ENCODE measurements at places on chromosomes 5 and 9.
A peak's percentile ranks its signal among the peaks of the same experiment; 100 is the strongest.

GRCh38 chr5:181084621-181085195 lies 44.6 kb downstream of the BTNL9 start:
- no peak for DNase-seq

GRCh38 chr9:99497641-99498040 lies 275.6 kb downstream of the SEC61B start:
- no peak for DNase-seq

- DNase-seq, result no peak
Observed at GRCh38 chr9:73689051-73689870, 537.6 kb downstream of the ANXA1 start.

GRCh38 chr5:160152901-160153300 lies 33.7 kb upstream of the PWWP2A start:
- DNase-seq, result no peak

GRCh38 chr5:91187032-91187431 lies 196.1 kb downstream of the ARRDC3 start:
- no peak for DNase-seq

DNA sequence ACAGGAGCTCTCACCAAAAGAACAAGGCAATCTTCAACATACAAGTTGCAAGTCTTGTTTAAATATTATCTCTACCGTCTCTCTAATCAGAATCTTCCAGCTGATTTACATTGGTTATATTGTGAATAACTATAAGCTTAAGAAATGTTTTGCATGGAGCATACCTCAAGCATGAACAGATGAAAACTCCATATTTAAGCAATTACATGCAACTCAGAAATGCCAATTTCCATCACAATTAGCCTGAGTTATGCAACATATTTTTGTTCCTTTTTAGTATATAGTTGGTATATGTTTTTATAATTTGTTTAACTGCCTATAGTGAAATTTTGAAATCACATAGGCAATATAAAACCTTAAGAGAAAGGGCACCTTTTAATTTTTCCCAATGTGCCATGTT lies 142.5 kb downstream of the DENND1A start:
- no peak for DNase-seq

DNA sequence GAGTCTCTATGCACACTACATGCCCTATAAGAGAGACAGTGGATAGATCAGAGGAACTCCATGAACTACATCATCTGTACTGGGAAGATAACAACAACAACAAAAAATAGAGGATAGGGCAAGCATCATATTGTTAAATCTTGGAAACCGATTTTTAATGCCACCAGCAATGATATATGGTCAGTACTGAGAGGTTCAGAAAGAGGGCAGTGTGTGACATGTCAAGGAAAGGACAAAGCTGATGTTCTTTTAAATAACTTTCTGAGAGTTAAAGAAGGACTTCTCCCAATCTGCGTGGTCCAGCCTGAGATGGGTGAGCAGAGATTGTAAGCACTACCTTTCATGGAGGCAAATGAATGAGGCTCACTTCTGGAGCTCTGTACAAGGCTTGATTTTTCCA lies 62.0 kb upstream of the PHF24 start:
- no peak for DNase-seq

GRCh38 chr9:33051144-33051543 lies 25.3 kb downstream of the SMU1 start:
- no peak for DNase-seq

DNA sequence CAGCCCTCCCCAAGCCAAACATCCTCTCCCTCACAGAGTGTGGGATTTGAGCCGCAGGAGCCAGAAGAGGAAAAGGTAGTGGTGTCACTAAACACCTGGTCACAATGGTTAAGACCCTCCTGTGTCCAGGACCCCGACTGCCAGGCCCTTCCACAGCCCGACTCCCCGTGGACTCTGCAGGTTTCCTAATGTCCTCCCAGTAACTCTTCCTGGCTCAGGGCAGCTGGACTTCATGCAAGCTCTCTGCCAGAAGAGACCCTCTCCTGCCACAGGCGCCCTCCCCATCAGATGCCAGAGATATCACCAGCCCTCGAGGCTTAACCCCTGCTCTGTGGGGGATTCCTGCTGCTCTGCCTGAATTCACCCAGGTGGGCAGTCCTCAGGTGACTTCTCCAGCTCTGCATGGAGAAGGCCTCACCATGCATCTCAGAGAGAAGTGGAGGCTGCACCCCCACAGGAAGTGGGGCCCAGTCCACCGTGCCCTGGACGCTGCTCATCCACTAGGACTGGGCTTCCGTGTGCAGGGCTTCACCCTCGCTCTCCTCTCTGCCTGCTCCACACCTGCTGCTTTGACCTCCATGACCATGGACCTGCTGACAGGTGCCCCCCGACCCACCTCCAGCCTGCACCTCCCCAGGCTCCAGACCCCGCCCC lies 111.2 kb downstream of the ADAMTS2 start:
- no peak for DNase-seq

- DNase-seq, result no peak
Observed at GRCh38 chr9:93187047-93187446, 3.1 kb downstream of the WNK2 start.

DNA sequence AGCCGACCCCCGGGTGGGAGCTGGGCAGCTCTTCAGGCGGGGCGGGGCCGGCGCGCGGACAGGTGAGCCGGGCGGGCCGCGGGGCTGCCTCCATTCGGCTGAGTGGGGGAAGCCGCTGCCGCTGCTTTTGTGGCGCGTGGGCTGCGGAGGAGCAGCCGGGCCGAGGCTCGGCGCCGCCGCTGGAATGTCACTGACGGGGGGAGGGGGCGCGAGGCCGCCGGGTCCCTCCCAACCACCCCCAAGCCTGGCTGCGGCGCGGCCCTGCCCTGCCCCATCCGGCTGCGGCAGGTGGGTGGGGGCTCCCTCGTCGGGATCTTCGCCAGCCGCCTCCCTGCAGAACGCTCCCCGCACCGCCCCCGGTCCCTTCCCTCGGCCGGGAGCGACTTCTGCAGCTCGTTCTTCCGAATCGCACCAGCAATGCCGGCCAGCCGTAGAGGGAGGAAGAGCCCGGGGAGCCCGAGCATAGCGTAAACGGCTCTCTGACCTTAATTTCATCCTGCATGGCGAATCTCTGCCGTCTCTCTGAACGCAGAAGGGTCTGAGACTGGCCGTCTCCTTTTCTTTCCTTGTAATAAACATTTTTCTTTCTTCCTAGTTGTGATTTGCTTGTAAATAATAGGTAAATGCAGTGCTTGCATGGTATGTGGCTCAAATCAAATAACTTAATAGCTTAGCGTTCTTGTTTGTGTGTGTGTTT lies 505 bp downstream of the SPTAN1 start:
- peak; percentile 13 for DNase-seq

- DNase-seq, result no peak
Observed at GRCh38 chr9:31412081-31412480, 972.4 kb upstream of the ACO1 start.

DNA sequence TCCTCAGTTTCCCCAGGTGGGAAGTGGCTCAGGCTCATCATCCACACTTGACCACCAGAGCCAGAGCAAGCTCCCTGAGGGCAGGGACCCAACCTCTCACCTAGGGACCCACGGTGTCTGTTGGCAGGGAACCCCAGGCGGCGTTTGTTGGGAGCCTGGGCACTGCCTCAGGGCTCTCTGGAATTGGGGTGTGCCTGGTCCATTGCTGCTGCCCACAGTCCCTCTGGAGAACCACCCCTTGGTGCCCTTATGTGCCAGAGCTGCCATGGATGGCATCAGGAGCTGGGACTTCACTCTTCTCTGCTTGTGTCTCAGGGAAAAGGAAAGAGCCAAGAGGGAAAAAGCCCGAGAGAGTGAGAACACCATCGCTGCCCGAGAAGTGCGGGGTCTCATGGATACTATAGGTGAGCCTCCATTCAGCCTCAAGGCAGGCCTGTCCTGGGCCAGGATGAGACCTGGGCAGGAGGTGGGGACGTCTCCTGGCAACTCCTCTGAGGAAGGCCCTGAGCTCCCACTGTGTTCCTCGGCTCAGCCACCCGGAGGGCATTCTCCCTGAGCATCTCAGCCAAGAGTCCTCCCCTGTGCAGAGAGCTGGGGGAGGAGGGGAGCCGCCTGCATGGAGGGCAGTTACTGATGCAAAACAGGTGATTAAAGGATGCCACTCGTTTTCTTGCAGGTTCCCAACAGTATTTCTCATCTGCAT lies 4.5 kb downstream of the CCDC180 start:
- no peak for DNase-seq

DNA sequence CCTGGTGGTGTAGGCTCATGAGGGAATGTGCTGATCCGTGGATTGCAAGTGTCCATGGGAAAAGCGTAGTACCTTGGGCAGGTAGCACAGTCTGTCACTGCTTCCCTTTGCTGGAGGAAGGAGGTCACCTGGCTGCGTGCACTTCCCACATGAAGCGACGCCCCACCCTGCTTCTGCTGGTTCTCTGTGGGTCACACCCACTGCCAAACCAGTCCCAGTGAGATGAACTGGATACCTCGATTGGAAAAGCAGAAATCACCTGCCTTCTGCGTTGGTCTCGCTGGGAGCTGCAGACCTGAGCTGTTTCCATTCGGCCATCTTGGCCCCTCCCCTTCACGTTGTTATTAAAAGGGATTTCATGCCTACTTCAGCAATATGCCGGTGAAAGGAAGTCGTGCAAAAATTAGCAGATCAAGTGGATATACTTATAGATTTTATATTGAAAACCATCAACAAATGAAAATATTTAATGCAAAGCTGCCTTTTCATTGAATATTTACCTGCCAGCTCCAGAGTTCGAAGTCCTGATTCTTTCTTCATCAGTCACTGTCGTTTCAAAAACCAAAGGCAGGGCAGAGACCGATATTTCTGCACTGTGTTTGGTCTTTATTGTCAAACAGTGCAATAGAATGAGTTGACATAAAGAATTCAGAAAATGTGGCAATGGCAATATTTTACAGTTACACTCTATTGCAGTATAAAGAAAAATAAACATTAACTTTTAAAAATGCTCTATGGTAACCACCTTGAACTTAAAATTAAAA lies 123.2 kb downstream of the JAKMIP2 start:
- DNase-seq, result no peak

DNA sequence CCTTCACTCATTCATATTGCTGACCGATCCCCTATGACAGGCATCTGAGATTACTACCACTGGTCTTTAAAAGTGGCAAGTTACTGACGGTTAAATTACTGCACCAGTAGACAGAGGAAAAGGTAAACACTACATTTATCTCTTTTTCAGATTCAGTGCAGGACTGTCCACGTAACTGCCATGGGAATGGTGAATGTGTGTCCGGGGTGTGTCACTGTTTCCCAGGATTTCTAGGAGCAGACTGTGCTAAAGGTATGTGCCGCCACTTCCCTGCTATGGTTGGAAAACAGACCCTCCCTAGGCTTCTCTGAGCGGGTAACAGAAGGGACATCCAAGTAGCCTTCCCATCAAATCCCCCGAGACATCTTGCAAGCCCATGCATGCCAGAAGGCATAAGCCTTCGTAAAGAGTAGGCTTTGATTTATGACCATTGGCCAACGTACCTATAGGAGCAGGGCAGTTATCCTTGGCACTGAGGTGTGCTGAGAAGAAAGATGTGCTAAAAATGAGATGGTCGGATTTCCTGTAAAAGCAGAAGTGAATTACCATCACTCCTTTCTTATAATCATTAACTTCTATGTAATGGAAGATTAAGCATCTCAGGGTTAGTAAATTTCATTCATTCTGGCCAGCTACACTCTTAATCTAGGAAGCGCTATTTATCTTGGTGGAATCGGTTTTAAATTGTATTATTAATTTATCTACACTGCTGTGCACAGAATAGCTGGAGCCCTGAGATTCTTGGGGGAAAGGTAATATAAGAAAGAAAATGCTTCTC lies 193.4 kb upstream of the WWC1 start:
- DNase-seq, result no peak

GRCh38 chr9:76717613-76718012 lies 46.6 kb upstream of the PCA3 start:
- no peak for DNase-seq

DNA sequence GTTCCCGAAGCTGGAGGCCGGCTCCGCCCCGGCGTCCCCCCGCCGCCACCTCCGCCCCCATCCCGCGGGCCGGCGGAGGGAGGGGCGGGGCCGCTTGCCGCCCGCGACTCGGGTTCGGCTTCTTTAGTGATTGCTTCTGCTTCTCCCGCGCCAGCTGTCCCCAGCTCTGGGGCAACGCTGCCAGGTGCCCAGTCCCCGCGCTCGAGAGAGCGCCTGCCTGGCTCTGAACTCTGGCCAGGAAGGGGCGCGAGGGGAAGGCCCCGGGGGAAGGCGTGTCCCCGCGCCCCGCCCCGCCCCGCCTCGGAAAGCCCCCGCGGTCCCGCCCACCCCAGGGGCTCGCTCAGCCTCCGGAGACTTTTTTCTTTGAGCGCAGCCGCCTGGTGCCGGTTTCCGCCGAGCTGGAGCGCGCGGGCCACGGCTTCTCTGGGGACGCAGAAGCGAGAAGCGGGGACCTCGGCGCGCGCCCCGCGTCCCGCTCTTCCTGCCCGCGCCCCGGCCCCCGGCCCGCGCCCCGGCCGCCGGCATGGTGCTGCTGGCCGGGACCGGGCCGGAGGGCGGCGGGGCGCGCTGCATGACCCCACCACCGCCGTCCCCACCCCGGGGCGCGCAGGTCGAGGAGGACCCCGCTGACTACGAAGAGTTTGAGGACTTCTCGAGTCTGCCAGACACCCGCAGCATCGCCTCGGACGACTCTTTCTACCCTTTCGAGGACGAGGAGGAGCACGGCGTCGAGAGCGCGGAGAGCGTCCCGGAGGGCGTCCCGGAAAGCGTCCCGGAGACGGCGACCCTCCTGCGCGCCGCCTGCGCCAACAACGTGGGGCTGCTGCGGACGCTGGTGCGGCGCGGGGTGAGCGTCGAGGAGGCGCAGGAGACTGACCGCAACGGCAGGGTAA lies at the start of gene ANKRD33B:
ANKRD33B (plus strand) TSS at position 126 of the 893 bp plus-strand sequence; CDS start at position 524, 398 bp downstream.
- peak; percentile 51 for DNase-seq

DNA sequence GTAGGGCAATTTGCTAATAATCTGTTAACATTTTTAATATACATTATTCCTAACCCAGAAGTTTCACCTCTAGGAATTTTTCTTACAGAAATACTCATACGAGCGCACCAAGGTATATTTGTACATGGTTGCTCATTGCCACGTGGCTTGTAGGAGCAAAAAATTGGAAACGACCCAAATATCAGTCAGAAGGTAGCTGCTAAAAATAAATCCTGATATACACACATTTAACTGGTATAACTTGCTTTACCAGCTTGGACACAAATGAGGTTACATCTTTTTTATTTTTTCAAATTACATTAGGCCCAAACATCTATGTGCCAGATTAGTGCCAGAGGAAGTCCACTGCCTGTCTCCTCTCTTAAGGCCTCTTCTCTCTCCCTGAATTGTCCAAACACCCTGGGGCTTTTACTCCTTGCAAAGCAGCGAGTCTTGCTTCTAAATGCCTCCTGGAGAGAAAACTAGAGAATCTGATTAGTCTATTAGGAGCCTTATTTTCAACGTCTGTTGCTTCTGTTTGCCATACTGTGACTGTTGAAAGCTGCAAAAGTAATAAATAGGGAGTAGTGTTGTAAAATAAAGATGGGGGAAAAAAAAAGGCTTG lies 92.0 kb upstream of the SSBP2 start:
- no peak for DNase-seq

DNA sequence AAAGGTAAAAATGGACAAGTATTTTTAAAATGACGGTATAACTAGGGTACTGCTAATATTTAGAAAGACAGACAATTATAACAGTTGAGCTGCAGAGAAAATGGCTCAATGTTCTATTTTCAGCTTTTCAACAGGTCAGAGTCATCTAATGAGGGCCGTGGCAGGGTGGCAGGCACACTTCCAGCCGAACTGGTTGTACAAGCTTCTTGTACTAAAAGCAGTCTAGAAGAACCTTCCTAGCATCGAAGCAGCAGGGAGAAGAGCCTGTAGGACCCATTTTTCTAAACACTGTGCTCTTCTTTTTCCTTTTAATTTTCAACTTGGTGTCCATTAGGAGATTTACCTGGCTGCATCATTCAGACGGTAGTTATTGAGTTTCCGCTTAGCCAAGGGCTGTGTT lies 85.6 kb downstream of the SLC28A3 start:
- no peak for DNase-seq
